ENCODE measurements at places on chromosomes 1 and 21.
A peak's percentile ranks its signal among the peaks of the same experiment; 100 is the strongest.

GRCh38 chr1:11431941-11432507 lies 46.9 kb upstream of the DISP3 start:
- DNase-seq: no peak

- DNase-seq: no peak
These were observed 26.1 kb downstream of the ARMH1 start for GRCh38 chr1:44700573-44700972.

DNA sequence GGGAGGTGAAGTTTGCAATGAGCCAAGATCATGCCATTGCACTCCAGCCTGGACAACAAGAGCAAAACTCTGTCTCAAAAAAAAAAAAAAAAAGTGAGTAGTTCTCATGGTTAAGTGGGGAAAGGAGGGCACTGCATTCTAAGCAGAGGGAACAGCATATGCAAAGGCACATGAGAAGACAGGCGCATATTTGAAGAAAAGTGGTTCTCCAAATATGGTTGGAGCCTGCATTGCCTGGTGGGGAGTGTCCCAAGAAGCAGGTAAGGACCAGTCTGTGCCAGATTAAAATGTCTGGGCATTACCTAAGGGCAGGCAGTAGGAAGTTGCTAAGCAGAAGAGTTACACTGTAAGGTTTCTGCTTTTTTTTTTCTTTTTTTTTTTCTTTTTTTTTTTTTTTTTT lies 2.5 kb upstream of the KPNA6 start:
- DNase-seq: no peak

GRCh38 chr1:85623061-85623471 lies 42.5 kb downstream of the CCN1 start:
- DNase-seq: no peak

GRCh38 chr1:237681210-237681609 lies 209.5 kb downstream of the ZP4 start:
- DNase-seq: no peak

DNA sequence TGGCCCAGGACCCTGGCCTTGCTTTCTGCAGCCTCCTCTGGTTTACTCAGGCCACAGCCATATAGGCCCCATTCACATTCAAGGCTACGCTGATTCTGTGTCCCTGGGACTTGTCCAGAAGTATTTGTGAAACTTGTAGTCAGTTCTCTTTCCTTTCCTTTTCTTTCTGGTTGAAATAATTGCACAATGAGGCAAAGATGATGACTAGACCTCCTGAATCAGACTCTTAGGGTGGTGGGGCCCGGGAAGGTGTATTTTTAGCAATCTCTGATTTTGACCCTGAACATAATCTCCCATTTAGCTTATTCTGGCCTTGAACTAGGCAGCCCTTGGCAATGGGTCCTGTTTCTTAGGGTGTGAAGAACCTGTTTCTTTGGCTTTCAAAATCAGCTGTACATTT lies 39.9 kb downstream of the STUM start:
- no peak for DNase-seq

- no peak for DNase-seq
These were observed 4.0 kb upstream of the GBP5 start for GRCh38 chr1:89276690-89277089.

- DNase-seq: no peak
These were observed 127.9 kb upstream of the ERRFI1 start for GRCh38 chr1:8153961-8154360.

GRCh38 chr1:65412984-65413375 lies 7.5 kb upstream of the LEPR start:
- no peak for DNase-seq

DNA sequence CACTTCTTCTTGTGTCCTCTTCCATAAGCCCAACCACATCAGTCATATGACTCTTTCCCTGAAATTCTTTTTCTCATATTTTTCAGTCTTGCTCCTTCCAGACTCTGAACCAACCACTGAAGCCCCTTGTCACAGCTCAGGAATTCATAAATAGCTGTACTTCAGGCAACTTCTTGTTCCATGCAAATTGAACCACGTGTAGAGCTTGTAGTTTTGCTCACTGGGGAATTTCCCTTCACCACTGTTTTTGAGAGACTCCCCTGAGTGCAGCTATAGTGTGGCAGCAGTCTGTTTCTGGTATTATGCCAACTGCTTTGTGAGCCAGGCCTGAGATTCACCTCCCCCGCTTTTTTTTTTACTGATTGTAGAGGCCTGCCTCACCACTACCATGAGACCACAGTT lies 150.3 kb upstream of the SPAG17 start:
- DNase-seq: no peak

- no peak for DNase-seq
These were observed 44.5 kb downstream of the SIM2 start for GRCh38 chr21:36743446-36743845.

DNA sequence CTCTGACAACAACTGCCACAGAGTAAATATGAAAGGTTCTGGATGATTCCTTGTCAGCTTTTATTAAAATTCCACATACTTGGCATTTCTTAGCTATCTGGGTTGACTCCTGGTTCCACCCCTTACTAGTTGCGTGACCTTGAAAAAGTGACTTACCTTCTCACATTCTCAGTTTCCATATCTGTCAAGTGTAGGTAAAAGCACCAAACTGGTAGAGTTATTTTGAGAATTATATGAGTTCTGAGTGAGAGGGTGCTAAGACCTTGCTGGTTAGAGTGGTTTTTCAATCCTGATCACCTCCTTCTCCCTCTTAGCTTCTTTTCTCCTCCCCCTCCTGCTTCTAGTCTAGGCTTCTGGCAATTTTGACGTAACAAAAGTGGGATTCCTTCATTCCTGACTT lies 83.4 kb upstream of the ABCD3 start:
- DNase-seq: no peak

- peak; percentile 41 for DNase-seq
These were observed 36.4 kb upstream of the BCL9 start for GRCh38 chr1:147504801-147505311.

DNA sequence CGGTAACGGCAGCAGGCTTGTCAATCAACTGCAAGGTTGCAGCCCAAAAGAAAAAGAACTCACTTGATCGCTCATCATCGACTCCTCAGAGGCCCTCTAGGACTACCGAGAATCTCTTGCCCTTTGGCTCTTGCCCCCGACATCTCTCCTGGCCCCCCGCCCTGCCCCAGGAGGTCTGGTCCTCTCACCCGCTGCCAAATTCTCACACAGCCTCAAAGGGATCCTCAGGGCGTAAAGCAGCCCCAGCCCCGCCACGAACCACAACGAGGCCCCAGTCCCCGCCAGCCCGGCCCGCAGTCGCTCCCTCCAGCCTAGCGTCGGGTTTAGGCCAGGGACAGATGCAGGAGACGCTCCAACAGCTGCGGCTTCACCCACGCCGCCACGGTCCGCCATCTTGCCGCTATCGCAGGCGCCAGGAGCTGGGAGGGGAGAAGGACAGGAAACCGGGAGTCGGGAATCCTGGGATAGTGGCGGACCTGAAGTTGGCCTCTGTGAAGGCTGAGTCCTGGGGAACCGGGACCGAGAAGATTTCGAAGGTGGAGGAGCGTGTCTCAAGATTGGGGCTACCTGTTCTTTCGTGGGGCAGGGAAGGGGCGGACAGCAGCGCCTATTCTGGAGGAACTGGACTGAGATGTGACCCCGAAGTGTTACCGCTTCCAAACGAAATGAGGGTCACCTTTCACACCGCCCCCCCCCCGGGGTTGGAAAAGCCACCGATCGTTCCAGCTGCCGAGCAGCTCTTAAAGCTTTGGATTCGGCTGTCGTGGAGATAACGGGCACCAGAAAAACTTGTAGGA lies at the start of gene ST7L:
Gene ST7L (minus strand): TSS at position 421 of the 797 bp plus-strand sequence. CDS start 28 bp downstream, at position 393.
- DNase-seq: peak; percentile 59

DNA sequence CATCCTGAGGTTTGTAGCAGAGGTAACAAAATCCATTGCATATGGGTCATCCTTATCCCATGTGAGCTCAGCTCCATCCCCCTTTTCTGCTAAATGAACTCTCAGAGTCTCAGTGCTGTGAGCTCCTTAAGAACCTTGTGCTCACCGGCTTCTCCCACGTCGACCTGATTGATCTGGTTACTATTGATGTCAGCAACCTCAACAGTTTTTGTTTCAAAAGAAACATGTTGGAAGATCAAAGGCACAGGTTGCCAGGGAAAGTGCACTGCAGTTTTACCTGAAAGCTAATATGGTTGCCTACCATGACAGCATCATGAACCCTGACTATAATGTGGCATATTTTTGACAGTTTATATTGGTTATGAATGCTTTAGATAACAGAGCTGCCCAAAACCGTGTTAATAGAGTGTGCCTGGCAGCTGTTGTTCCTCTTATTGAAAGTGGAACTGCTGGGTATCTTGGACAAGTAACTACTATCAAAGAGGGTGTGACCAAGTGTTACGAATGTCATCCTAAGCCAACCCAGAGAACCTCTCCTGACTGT lies 131.4 kb downstream of the HS2ST1 start:
- DNase-seq: no peak

DNA sequence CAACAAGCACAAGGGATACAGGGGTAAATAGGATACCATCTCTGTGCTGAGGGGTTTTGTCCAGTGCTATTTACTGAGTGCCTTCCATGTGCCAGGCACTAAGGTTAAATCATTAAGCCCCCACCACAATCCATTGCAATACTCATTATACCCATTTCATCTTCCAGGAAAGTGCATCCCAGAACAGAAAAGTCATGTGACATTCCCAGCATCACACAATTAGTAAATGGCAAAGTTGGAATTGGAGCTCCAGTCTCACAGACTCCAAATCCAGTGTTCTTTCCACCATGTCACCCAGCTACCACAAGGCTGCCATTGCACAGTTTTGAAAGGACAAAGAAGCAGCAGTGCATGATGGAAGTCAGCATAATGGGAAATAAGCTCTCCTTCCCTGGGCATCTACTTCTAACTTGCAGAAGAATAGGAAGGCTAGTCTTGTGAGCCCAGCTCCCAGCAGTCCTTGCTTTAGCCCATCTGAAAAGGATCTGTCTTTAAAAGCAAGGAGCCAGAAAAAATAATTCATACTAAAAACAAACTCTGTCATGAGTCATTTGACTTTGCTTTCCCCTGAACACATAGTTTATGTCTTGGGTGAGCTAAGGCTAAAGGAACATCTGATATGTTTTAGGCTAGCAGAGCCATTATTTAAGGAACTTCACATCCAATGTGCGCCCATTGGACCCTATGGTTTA lies 111.4 kb upstream of the HOOK1 start:
- no peak for DNase-seq

DNA sequence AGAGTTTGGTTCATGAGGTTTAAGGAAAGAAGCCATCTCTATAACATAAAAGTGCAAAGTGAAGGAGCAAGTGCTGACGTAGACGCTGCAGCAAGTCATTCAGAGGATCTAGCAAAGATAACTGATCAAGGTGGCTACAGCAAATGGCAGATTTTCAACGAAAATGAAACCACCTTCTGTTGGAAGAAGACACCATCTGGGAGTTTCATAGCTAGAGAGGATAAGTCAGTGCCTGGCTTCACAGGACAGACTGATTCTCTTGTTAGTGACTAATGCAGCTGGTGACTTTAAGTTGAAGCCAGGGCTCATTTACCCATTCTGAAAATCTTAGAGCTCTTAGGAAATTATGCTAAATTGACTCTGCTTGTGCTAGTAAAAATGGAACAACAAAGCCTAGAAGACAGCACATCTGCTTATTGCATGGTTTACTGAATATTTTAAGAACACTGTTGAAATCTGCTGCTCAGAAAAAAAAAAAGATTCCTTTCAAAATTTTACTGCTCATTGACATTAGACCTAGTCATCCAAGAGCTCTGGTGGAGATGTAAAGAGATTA lies 10.5 kb downstream of the MAEL start:
- DNase-seq: no peak

DNA sequence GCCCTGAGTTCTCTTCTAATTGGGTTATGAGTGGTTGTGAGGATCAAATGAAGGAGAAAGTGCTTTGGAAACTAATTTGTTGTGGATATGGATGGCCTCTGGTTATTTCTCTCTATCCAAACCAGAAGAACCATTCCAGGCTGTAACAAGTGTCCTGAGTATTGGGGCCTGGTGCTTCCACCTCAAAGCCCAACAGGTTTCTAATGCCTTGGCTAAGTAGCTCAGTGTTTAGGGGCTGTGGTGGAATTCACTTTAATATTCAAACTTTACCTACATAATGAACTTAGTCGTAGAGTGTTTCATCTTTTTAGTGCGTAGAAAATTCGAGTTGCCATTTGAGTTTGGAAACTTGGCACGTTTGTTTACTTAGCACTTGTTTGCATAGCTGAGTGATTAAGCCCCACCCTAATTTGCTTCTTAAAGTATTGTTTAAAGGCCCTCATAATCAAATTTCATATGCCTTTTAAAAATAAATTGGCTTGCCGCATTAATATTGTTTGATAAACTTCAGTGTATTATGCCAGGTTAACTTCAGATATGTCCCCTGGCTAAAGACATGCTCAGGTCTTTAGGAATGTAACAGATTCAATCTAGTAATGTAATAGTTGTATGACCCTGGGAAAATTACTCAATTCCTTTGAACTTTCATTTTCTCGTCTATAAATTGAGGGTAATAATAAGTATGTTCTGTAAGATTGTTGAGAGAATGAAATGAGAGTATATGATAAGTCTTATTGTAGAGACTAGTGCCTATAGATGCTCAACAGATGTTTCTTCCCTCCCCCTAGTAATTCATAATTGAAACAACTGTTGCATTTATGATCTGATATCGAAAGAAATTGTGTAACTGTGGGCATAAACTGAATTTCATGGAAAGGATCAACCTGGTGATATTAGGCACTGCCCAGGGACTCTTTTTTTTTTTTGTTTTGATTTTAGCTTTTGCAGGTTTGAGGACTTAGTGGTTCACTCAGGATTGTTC lies 1.6 kb downstream of the AGO4 start:
- no peak for DNase-seq

- no peak for DNase-seq
These were observed 3.7 kb downstream of the SEC16B start for GRCh38 chr1:177966199-177966598.

DNA sequence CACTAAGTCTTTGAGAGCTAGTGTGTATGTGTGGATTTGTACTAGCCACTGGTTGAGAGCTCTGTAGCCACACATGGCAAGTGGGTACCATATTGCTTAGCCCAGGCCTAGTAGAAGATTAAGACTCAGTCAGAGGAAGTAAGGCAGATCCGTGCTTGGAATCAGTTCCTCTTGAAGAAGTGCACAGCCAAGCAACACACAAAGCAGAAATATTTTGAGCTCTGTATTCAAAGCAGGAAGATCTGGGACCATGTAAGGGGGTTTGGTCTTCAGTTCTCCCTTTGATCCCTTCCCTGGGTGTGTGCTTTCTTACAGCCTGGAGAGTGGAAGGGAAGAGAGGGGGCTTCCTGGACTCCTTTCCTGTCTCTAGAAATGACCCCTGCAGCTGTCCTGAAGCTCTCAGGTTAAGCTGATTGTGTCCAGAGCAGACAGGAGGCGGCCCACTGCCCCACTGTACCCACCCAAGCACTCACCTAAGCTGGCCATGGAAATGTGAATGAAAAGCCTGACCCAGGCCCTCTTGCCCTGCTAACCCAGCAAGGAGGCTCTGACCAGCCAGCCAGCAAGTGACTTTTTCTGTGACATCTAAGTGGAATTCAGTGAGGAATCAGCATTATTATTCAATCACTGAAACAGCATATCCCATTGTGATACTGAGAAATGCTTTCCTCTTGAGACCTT lies 3.6 kb downstream of the ETS2 start:
- no peak for DNase-seq

DNA sequence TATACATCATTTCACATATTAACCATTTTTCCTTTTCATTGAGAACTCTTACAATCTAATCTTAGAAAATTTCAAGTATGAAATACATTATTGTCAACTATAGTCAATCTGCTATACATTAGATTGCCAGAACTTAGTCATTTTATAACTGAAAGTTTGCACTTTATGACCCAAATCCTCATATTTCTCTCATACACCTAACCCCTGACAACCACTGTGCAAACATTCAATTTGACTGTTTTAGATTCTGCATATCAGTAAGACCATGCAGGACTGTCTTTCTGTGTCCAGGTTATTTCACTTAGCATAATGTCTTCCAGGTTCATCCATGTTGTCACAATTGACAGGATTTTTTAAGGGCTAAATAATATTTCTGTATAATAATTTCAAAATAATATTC lies 1299.0 kb upstream of the B3GALT2 start:
- no peak for DNase-seq

All from neural crest cell (in vitro differentiated cells).